ENCODE measurements at places on chromosomes 7 and 10.

DNA sequence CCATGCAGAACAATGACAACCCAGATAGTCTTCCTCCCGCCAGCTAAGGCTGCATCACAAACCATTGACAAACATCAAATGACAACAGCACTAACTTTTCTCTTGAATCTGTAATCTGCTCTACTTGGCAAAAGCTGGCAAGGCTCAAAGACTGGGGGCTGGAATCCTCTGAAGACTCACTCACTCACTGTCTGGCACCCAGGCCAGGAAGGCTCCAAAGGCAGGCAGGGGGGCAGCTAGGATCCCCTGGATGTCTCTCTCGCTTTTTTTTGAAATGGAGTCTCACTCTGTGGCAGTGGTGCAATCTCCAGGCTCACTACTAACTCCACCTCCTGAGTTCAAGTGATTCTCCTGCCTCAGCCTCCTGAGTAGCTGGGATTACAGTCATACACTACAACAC is 159.7 kb upstream of the GPR26 start:
- DNase-seq = no peak

DNA sequence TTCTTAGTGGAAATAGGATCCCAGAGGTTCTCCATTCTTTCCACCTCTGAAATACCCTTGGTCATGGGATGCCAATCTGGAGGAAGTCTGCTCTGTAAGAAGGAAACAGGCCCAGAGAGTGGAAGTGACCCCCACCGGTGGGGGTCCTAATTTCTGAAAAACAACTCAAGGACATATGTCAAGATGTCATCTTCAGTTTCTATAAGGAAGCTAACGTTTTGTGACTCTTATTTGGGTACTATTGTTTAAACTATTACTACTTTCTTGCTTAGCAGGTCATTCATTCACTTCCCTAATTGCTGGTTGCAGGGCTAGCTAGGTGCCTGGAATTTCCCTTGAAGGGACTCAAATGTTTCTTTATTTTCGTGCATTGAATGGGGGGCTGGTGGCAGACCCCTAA is 1.9 kb upstream of the ZNF775 start:
- DNase-seq = no peak

DNA sequence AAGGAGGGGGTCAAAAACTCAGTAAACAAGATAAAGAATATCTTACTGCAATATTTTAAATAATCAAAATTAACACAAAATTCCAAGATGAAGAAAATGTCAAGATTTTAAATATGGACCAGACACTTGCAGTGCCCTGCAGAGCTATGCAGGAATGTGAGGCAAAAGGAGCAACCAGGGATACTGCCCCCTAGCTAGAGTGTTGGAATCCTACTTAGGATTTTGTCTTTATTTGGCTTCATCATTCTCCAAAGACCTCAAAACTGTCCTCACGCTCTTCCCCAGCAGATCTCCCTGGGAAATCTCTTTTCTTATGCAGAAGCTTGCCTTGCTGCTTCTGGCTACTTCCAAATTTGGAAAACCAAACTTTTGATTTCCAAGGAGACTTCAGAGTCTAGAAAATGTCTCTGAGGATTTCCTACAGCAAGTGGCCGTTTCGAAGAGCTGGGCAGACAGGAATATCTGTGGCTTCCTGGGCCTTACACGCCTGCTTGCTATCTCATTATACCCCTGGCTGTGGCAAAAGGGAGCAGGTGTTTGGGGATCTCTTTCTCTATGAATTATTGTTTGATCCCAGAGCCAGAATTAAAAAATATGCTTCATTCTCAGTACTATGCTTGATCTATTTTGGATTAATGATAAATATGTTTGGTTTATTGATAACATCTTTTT is 232.2 kb upstream of the BMPER start:
- DNase-seq = no peak

DNA sequence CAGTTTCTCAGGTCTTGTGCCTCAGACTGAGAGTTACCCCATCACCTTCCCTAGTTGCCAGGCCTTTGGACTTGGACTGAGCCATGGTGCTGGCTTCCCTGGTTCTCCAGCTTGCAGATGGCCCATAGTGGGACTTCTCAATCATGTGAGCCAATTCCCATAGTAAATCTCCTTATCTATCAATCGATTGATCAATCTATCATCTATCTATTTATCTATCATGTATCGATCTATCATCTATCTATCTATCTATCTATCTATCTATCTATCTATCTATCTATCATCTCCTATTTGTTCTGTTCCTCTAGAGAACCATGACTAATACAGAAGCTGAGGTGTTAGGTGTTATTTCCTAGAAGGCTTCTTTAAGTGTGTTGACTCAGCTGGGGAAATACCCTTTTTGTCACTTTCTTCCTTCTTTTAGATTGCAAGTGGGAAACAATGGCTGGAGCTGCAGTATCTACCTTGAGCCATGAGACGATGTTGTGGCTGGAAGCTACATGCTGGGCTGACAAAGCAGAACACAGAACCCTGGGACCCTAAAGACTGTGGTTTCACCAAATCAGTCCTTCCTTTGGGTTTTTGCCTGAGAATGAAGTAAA is 234.7 kb upstream of the GLI3 start:
- DNase-seq = no peak

DNA sequence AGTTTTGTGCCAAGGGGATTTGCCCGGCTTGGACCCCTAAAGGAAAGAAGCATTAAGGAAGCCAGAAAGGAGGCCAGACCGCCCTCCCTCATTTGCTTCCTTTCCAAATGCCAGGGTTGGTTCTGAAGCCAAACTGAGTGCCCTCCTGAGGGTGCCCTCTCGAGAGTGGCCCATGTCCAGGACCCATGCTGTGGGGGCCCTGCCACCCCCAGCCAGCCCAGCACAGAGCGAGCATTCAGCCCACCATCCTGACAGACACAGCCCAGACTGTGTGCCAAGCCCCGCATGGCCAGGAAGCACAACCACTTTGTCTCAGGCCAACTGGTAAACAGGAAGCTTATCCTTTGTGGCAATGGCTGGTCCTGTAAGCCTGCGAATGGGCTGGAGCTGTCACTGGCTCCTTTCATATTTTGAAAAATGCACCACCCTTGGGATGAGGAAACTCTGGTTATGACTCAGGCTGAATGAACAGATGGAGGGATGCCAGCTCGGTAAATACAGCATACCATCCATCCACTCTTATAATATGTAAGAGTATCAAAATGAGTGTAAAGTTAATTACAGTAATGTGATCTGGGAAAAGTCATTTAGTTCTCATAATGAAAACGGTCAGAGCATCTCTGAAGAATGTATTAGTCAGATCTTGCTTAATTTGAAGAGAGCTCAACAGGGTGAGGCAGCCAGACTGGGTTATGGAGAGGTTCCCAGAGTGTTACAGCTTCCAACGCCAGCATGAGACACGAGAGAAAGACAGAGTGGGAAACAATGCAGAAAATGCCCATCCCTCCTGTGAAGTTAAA is 65.0 kb downstream of the STK17A start:
- DNase-seq = no peak

GRCh38 chr10:69661414-69662172 is 31.5 kb downstream of the FAM241B start:
- no peak for DNase-seq

- no peak for DNase-seq
Observed at GRCh38 chr10:110858297-110858934, 13.3 kb upstream of the PDCD4 start.

DNA sequence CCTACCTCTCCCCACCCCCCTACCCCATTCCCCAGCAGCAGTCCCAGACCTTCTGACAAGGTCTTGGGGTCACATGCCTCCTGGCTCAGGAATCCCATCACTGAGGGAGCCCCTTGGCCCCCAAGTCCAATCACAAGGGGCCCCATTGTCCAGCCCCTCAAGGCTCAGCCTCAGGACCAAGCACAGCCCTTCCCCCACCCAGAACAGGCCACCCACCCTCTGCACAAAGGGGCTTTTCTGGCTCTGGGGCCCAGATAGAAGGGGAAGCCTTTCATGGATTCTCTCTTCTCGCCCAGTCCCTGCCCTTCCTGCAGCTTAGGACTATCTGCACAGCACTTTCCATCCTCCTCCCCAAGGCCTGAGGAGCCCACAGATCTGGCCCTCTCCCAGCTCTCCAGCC is 4.8 kb downstream of the FBXL15 start:
- DNase-seq = no peak

GRCh38 chr7:105613611-105614330 is 32.5 kb upstream of the EFCAB10 start:
- DNase-seq = no peak

- DNase-seq = no peak
Observed at GRCh38 chr10:73589563-73590126, 1.5 kb downstream of the USP54 start.

DNA sequence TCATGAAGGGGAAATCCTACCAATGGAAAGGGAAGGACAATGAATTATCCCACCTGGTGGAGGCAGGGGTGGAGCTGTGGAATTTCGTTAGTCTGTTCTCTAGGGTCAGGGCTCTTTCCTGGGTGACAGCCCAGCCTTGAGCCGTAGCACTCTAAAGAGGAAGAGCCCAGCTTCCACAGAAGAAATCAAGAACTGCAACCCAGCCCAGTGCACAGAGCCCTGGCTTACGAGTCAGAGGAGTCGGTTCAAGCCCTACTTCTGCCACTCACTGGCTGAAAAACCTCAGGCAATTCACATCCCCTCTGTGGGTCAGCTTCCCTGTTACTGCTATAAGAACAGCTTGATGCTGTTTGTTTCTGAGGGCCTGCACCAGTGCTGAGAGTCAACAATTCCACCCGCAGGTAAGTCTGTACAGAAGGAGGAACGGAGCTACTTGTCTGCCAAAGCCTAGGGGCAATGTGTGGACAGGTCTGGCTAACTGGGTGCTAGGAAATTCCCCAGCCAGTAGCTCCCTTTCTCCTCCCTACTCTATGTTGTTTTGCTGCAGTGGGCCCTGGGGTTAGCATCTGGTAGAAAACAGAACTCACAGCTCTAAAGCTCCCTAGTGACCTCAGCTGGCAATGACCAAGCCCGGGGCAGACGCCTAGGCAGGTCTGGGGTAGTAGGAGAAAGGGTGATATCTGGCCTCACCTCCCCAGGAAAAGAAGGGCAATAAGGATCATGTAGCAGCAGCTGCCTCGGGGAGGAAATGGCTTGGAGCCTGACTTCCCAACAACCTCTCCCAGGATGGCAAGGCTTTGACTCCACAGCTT is 3.3 kb downstream of the AVPI1 start:
- no peak for DNase-seq

GRCh38 chr10:93835770-93836169 is 58.0 kb upstream of the SLC35G1 start:
- no peak for DNase-seq

GRCh38 chr7:51545131-51545530 is 228.5 kb upstream of the COBL start:
- DNase-seq = no peak

Data from stimulated activated CD8-positive, alpha-beta memory T cell treated with anti-CD3 and anti-CD28 coated beads, Interleukin-2, amount 100 ng/mL, for 1 hour (primary cell).